ENCODE measurements at places on chromosomes 7 and 10.
A peak's percentile ranks its signal among the peaks of the same experiment; 100 is the strongest.

GRCh38 chr7:99124236-99124635, 19.7 kb downstream of the SMURF1 start:
- DNase-seq = no peak

- no peak for DNase-seq
Measured at GRCh38 chr10:84238909-84239308, 2.4 kb downstream of the LRIT1 start.

GRCh38 chr10:132430231-132430743, 33.3 kb downstream of the PWWP2B start:
- no peak for DNase-seq

- no peak for DNase-seq
Measured at GRCh38 chr7:4175346-4175973, 506.6 kb upstream of the FOXK1 start.

DNA sequence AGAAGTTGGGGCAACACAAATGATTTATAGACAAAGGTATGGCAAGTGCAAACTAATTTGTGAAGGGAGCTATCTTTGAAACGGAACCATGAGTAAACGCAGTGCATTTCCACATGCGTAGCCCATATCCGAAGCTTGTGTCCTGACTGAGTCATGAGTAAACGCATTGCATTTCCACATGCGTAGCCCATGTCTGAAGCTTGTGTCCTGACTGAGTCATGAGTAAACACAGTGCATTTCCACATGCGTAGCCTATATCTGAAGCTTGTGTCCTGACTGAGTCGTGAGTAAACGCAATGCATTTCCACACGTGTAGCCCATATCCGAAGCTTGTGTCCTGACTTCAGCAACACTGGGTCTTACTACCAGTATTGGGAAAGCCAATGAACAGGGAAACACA, 95.0 kb downstream of the CELF2 start:
- no peak for DNase-seq

GRCh38 chr10:49076741-49077521, 38.4 kb downstream of the VSTM4 start:
- peak; percentile 19 for DNase-seq

All from stimulated activated naive CD8-positive, alpha-beta T cell treated with anti-CD3 and anti-CD28 coated beads, Interleukin-15, Interleukin-2, amounts not matched to agents 100 U/mL and 50 U/mL, for 24 hours (primary cell).